D721Med (cell line): ENCODE measurements at places on chromosomes 5 and 9.

- DNase-seq = no peak
Observed at GRCh38 chr5:37665272-37665671, 174.6 kb downstream of the GDNF start.

- DNase-seq = no peak
Observed at GRCh38 chr9:133621725-133622267, 12.6 kb upstream of the FAM163B start.

GRCh38 chr9:127505396-127506116 lies 54.2 kb downstream of the LRSAM1 start:
- DNase-seq = no peak

DNA sequence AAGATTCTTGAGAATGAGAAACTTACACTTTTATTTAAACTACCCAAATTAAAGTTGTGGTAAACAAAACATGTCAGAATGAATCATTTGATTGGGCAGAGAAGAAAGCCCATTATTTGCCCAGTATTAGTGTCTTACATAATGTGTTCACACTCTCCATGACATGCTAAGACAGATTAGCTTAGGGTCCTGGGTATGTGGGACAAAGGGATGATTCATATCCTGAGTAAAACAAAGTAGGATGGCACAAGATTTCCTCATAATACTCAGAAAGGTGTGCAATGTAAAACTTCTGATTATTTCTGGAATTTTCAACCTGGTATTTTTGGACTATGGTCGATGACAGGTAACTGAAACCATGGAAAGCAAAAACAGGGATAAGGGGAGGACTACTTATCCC lies 183.9 kb upstream of the POU5F2 start:
- DNase-seq = no peak

GRCh38 chr5:168451565-168451964 lies 34.7 kb upstream of the RARS1 start:
- DNase-seq = no peak

DNA sequence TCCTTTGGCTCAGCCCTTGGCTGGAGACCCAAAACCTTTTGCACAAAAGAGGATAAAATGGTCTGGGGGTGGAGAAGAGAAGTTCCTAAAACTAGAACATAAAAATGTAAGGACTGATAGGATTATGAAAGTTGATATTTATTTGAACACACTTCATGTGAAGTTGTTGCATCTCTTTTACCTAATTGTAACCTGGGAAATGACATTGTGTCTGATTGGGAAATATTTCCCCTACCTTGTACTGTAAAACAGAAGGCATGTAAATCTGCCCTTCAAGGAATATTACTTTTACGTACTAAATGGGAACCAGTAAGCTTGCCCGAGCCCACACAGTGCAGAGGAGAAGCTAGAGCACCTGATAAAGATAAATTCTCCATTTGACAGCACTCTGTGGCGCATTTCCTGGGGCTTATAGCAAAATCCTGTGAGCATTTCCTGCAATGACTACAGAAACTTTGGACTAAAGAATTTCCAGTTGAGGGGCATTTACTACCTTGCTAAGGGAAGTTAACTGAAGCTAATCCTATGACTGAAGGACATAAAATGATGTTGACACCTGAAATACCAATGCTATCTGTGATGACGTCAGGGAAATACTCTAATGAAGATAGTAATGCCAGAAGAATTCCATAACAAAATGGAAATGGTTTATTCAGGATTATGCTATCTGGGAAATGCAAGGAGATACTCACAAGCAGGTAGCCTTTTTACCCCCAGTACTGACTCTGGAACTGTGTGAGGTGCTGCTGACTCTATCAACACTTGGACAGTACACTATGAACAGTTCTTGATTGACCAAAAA lies 78.3 kb upstream of the LIFR start:
- DNase-seq = no peak

GRCh38 chr5:140741967-140742366 lies 41.7 kb downstream of the ZMAT2 start:
- no peak for DNase-seq

DNA sequence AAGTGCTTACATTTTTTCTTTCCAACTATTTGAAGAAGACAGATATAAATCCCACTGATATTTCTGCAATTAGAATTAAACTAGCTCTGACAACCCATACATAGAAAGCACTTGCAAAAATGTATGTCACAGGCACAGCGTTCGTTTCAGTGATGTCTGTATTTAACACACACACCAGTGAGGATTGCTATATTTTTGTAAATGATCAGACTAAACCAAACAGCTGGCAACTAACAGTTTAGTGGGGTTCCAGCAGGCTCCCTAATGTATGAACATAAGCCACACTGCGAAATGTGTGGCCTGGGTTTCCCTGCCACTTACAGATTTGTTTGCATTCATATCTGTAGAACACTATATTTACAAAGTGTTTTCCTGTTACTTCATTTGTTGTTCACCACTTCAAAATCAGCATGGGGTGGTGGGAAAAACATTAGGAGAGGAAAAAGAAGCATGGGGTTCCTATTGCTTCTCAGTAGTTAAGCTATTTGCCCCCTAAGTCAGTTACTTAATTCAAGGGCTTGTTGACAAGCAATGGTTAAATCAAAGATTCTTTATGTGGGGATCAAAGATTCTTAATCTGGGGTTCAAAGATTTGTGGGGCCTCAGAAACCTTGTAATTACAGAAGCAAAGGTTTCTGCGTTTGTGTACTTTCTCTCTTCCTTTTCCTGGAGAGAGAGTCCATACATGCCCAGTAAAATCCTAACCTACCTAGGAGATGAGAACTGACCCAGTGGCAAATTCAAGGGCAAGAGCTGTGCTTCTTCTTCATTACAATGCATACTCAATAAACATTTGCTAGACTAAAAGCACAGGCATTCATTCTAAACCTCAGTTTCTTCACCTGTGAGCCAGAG lies 27.1 kb downstream of the ZNF608 start:
- DNase-seq = no peak

DNA sequence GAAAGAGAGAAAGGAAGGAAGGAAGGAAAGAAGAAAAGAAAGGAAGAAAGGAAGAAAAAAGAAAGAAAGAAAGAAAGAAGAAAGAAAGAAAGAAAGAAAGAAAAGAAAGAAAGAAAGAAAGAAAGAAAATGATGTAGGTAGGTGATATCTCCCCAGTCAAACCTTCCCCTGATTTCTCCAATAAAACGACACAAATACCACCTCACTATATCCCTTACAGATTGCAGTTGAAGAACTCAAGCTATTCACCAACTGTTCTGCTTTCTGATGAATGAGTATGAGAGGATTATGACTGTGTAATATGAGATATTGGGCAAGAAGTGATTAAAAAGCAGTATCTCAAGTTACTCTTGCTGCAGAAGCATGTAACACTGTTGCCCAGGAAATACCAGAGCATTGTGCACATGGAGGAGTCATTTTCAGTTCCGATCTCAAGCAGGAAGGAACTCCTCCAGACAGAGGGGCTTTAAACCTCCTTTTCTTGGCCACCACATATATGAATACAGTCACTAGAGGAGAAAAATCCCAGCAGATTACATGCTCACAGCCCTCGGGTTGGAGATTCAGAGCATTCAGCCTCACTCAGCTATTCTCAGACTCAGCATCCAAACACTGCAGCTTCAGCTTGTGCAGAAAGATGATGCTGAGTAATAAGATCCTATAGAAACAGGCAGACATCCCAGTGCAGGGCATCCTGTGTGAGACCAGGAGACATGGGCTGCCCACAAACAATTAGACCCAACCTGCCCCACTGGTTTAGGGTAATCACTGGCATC lies 61.4 kb downstream of the UGCG start:
- no peak for DNase-seq

DNA sequence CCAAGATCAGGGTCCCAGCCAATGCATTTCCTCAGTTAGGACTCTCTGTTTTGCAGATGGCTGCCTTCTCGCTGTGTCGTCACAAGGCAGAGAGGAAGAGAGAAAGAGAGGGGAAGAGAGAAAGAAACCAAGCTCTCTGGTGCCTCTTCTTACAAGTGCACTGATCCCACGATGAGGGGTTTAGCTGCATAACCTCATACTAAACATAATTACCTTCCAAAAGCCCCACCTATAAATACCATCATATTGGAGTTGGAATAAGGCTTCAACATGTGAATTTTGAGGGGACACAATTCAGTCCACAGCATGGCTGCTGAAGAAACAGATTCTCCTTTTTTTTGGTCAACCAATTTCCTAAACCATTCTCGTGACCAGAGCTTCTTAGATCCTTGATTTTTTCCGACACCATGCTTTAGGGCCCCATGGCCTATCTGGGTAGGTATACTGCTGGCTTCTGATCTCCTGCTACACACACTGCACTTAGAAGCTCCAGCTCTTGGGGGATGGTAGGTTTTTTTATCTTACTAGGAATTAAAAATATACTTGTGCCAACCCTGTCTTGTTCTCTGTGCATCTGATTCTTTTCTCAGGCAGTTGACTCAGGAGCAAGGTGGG lies 5.1 kb downstream of the CAMK4 start:
- no peak for DNase-seq

DNA sequence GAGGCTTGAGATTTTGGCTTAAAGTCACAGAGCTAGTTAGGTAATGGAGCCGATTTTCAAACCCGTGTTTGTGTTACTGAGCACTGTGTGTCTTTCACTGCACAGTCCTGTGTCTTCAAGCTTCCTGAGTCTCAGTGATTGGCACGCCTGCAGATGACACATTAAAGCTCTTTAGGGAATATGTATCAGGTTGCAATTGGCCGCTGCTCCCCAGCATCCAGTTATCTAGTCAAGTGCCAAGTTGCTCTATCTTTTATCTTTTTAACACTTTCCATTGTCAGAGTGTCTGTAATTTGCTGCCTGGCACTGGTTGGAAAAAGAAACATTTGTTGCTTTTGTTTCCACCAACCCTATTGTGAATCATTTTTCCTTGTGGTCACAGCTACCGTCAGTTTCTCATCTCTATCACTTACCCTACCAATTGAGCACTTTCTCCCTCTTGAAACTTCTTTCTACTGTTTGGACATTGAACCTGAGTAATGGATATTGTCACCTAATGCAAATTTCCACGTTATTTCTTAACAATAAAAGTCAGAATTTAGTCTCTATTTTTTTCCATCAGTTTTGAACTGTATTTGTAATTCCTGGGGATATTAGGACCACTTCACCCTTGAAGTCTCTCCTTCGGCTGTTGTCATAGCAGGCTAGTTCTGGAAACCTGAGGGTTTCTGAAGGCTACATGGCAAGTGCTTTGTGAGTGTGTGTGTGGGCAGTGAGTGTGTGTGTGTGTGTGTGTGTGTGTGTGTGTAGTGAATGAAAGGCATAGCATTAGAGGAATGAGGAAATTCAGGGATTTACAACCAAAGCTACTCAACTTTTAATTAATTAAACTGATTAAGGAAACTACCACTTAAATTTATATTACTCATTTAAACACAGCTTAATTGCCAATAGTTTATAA lies 274.3 kb downstream of the ISL1 start:
- DNase-seq = no peak

DNA sequence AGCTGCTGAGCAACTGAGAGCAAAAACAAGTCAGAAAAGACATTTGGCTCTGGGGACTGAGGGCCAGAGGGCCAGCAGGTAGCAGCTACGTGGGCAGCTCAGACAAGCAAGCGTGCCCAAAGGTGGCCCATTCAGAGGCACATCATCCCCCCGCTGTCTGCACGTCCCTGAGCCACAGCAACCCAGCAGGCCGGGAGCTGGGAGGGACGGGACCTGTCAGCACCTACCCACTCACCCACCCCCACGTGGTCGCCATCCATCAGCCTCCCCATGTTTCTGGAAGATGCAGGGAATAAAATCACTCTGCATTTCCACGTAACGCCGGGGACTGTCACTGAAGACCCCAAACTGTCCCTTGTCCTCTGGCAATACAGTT lies 167.8 kb downstream of the COL23A1 start:
- DNase-seq = no peak

DNA sequence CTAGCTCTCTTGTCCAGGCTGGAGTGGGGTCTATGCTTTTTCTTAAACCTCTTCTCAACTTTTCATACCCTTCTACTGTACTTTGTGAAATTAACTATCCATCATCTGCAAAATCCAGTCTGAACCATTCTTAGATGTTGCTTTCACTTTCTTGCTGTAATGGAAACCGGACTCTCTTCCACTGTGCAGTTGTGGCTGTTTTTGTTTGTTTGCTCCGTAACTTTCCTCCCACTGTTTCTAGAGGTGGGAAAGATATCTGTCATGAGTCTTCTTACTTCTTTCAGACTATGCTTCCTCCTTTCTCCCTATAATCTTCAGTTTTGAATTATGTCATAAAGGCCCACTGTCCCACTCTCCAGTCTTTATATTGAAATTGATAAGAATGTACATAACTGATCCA lies 6.5 kb downstream of the TNPO1 start:
- no peak for DNase-seq

DNA sequence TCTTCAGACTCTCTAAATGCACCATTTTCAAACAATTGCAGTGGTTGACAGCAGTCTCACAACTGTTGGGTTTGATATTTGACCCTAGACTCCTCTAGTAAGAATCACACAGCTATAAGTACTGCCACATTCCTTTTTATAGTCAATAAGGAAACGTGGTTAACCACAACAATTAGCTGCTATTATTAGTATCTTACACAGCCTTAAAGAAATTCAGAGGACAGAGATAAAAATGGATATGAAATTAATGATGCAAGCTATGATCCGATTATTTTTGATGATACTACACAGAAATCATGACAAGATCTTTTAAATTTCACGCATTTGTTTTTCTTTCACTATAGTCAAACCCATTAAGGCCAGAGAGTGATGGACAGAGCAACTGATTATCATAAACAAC lies 288.6 kb upstream of the C9orf72 start:
- DNase-seq = no peak

GRCh38 chr5:77167695-77168121 lies 42.8 kb upstream of the PDE8B start:
- DNase-seq = no peak

GRCh38 chr9:125904155-125904851 lies 157.1 kb downstream of the PBX3 start:
- DNase-seq = no peak

GRCh38 chr9:98339987-98340800 lies 84.7 kb upstream of the TBC1D2 start:
- no peak for DNase-seq

DNA sequence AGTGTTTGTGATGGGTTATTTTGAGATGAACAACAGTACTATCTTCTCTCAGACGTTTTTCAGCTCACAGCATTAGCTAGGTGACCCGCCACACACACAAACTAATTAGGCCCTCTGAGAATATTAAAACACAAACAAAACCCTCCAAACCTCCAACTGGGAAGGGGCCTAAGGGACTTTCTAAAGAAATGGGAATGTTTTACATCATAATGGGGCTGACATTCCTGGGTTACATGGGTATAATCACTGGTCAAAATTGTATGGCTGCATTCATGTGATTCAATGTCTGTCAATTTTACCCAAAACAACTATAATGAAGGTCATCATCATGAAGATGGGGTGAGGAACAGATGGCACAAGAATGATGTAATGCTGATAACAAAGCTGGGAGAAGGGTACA lies 59.6 kb downstream of the SPTLC1 start:
- no peak for DNase-seq

- no peak for DNase-seq
Observed at GRCh38 chr9:99031319-99031718, 73.6 kb upstream of the TGFBR1 start.

GRCh38 chr9:115980976-115981375 lies 172.6 kb upstream of the PAPPA start:
- no peak for DNase-seq
